T-cell (primary cell): ENCODE measurements at places on chromosomes 12 and 14.

GRCh38 chr12:105738051-105738450 is 400.7 kb downstream of the NUAK1 start:
- no peak for DNase-seq

- DNase-seq, result no peak
These were observed 365.1 kb downstream of the DPF3 start for GRCh38 chr14:72528863-72529175.

GRCh38 chr12:105721051-105721825 is 390.7 kb downstream of the C12orf75 start:
- DNase-seq, result no peak

- DNase-seq, result no peak
These were observed 612 bp downstream of the TRAPPC6B start for GRCh38 chr14:39169541-39169900.

DNA sequence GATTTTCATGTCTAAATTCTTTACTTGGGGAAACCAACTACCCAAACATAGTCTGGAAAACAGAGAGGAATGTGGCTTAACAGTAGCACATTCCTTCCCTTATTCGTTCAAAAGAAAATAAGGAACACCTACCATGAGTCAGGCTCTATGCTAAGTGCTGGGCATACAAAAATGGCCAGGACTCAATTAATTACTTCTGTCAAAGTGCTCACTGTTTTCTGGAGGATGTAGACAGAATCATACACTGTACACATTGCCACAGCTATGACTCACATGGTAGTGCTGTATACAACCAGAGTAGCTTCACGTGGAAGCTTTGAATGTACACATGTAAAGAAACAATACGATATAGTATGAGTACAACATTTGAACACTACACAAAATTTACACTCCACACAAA is 50.1 kb downstream of the SLC25A21 start:
- no peak for DNase-seq

- no peak for DNase-seq
These were observed 275.0 kb upstream of the ATP2B1 start for GRCh38 chr12:89983622-89984021.

GRCh38 chr12:25925064-25925463 is 33.4 kb upstream of the RASSF8 start:
- no peak for DNase-seq

DNA sequence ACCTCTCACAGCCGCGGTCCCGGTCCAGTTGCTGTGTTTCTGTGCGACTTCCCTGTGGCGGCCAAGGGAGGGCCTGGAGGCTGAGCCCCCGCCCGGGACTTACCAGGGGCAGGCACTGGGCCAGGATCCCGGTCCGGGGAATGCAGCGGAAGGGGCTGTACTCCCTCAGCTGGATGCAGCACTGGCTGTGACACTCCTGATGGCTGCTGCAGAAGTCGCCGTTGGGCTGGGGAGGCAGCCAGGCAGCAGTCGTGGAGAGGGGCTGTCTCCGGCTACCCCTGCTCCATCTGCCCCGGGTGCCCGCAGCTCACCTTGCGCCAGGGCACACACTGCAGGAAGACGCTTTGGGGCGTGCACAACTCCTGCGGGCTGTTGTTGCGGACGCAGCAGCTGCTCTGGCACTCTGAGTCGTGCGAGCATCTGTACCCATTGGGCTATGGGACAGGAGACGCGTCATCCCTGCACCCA is 6.2 kb downstream of the LRCOL1 start:
- no peak for DNase-seq

DNA sequence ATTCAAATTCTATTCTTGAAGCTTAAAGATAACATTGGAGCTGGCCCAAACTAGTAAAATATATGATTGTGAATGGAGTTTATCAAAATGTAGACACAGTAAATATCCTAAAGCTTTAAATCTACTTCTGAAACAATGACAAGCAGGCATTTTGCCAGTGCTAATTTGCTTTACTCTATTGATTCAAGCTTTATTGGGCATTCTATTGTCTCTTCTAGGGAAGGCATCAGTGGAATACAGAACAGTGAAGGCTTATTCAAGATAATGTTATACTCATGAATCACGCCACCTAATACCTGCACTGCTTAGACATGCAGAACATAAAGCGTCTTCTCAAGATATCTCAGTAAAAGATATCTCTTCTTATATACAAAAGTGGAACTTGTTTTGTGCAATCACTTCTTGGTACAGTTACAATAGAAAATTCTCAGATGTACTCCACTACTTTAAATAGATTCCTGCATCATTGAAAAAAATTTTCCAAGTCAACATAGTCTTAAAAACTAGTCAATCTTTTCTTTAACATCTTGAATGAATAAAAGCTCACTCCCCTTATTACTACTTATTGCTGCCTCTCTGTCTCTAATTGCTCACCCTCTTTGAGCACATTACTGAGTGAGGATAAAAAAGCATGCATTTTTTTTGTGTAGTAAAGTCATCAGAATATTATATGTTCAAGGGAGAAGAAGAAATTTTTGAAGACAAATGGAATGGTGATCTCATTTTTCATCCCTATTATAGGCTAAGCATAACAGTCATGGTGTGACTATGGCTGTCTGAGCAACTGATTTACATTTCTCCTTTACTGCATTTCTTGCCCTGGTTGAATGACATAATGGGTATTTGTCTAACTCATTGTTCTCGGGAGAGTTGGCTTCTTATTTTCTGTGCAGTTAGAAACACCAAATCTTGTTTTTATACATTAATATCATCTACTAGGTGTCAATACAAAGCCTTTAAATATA is 98.0 kb upstream of the E2F7 start:
- DNase-seq, result no peak

GRCh38 chr12:105476616-105477015 is 146.1 kb downstream of the C12orf75 start:
- no peak for DNase-seq
